Inflammatory macrophage treated with lipopolysaccharide for 4 hours (primary cell): ENCODE measurements at places on chromosomes 5 and 9.
A peak's percentile ranks its signal among the peaks of the same experiment; 100 is the strongest.

DNA sequence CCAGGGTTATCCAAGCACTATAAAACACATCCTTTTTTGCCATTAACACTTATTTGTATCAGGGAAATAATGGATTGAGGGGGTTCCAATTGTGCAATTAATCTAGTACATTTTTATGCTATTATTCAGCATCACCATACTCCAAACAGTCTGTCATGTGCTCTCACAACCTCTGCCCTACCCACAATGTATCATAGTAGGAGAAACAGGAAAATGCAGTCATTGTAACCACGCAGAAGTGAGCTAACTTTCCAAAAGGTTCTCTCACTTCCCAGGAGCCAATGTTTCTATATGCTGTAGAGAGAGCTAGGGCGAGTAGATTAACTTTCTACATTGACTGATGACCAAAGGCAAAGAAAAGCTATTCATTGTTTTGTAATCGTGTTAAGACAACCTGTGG, 29.8 kb downstream of the DAB2 start:
- peak; percentile 94 for DNase-seq

DNA sequence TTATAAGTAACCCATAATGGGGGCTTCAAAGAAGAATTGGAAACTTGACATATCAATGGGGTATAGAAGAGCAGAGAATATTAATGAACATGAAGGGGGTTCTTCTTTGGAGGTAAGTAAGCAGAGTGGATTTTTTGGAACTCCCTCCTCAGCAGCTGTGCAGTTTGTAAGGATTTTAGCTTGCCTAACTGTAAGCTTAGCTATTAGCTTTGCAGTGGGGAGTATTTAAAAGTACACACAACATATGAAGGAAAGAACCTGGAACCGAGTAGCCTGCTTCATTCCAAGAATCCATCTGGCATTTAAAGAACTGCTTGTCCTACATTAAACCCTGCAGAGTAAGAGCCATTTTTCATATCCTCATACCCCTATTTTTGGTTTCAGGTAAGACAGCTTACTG, 2.2 kb upstream of the PBX3 start:
- DNase-seq: no peak

DNA sequence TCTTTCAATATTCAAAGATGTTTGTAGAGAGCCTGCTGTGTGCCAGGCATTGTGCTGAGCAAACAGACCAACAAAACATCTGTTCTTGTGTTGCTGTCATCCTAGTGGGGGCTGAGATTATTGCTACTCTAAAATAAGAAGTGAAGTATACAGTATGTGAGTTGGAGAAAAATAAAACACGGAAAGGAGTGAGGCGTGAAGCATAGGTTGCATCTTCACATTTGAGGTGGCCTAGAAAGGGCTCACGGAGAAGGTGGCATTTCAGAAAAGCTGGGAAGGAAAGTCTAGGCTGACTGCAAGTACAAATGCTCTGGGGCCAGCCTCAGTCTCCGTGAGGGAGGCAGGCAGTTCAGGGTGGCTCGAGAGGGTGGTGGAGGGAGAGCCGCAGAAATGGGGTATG, 80.3 kb downstream of the CSNK1A1 start:
- no peak for DNase-seq

GRCh38 chr5:52466113-52466512, 321.6 kb upstream of the ITGA1 start:
- no peak for DNase-seq

- DNase-seq: no peak
Observed at GRCh38 chr5:143471041-143471509, 67.6 kb upstream of the NR3C1 start.

DNA sequence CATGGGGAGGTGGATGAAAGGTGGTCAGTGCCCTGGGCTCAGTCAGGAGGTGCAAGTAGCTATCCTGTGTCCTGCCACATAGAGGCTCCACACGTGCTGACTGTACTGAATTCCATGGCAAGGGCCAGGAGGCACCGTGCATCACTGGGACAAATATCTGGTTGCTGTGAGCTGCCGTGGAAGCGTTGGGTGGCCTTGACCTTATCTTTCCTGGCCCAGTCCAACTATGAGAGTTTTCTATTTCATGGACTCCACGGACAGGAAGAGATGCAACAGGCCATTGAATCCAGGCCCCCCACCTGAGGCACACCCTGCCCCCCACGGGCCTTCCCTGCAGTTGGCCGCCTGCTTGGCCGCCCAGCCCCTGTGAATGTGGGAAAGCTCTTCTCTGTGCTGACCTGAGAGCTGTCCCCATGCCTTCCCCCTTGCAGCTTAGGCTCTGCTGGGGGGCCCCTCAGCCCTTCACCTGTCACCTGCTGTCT, 1.7 kb downstream of the GRHPR start:
- no peak for DNase-seq

- peak; percentile 38 for DNase-seq
Observed at GRCh38 chr9:98074115-98074990, 17.8 kb downstream of the NANS start.

DNA sequence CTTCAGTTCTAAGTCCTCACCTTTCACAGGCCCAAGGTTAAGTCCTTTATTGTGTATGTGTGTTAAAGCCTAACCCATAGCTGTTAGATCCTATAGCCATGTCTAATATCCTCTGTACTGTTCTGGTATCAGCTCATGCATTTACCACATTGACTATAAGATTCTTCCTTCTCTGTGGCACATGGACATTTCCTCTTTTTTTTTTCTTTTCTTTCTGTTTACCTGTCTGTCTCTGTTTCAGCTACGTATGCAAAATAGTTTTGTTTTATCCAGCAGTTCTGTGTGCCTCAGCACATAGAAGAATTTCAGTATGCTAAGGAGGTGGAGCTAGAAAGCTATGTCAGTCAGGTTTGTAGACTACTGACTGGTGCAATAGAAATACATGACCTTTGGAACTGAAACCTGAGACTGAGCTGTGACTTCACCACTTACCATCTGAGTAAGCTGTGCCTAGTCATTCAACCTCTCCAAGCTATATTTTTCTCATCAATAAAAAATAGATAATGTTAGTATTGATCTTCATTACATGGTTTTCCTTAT, 155.6 kb upstream of the VLDLR start:
- no peak for DNase-seq

GRCh38 chr5:5156471-5157082, 16.4 kb downstream of the ADAMTS16 start:
- DNase-seq: no peak

DNA sequence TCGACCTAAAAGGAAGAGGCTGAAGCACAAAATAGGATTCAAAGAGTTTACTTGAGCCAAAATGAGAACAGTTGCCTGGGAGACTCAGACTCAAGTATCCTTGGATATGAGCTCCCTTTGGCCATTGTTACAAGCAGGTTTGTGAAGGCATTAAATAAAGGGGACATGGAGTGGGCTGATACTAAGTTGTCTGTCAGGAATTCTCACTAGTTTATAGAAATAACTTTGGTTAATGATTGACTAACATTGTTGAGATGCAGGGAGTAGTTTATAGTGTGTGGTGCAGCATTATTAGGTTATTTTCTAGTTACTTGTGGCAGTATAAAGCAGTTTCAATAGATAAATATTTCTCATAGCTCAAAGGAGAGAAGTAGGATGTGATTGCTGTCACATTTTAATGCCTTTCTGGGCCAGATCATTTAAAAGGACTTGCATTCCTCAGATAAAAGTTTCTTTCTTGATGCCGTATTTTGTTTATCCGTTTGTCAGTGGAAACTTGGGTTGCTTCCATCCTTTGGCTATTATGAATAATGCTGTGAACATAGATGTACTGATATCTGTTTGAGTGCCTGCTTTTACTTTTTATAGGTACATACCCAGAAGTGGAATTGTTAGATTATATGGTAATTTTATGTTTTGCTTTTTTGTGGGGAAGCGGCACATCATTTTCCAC, 9.1 kb downstream of the AP3S1 start:
- DNase-seq: no peak

GRCh38 chr9:26228273-26228672, 550.0 kb upstream of the TUSC1 start:
- no peak for DNase-seq

- peak; percentile 85 for DNase-seq
Observed at GRCh38 chr9:113579283-113580040, 115.9 kb downstream of the RGS3 start.

GRCh38 chr5:16025681-16026080, 153.9 kb downstream of the MARCHF11 start:
- no peak for DNase-seq

DNA sequence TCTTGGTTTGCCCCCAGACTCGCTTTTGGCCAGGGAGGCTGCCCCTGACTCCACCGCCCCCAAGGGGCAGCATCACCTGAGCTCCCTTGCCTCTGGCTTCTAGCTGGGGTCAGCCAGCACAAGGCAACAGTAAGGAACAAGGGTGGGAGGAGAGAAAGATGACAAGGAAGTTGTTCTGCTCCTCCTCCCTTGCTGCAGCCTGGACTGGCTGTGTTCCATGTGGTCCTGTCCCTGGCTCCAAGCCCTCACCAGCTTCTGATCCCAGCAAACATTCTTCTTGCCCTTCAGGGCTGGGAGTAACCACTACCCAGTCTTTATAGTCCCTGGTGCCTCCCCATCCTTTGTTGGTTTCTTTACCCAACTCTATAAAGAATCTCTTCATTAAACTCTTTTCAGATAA, 100.3 kb upstream of the SPIN1 start:
- no peak for DNase-seq

GRCh38 chr5:115855959-115856358, 14.2 kb downstream of the AP3S1 start:
- DNase-seq: peak; percentile 72

GRCh38 chr9:75505654-75506053, 384.8 kb upstream of the PCSK5 start:
- DNase-seq: peak; percentile 63

- DNase-seq: no peak
Observed at GRCh38 chr5:35799753-35800152, 56.9 kb upstream of the IL7R start.

- DNase-seq: no peak
Observed at GRCh38 chr9:114190563-114190905, 35.2 kb downstream of the COL27A1 start.

GRCh38 chr9:107945493-107945892, 455.9 kb upstream of the KLF4 start:
- DNase-seq: no peak

DNA sequence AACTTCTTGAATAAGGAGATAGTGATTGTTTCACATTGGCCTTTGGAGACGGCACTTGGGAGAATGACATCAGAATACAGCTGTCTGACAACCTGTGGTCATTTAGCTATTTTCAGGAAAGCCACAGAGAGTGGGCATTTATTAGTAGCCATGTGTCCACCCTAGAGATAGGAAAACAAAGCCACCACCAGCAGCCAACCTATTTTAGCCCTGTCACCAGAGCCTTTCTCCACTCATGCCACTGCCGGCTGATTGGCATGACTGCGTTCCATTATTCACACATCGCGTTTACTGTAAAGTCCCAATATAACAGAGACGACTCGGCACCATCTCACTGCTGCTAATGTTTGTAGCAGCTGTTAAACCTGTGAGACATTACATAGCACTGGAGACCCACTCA, 330.1 kb downstream of the NDUFS4 start:
- DNase-seq: no peak

GRCh38 chr9:134930398-134930797, 12.7 kb upstream of the FCN1 start:
- DNase-seq: no peak

DNA sequence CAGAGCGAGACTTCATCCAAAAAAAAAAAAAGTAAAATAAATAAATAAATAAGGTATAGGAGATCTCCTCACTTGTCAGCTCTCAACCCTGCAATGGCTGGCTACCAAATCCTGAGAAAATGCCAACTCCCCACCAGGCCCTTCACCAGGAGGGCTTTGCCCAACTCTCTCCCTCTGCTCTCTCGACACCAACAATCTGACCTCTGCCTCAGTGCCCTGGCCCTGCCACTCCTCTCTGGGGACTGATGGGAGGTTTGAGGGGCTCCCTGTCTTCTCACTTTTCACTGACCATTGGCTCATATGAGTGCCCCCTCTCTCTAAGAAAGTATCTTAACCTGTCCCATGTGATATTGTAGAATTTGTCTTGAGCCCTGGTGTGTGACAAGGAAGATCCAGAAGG, 52.6 kb upstream of the SH3PXD2B start:
- DNase-seq: no peak

GRCh38 chr5:171667341-171668096, 118.1 kb upstream of the SMIM23 start:
- DNase-seq: no peak

GRCh38 chr5:69414885-69415583, at the start of gene MARVELD2:
TSS of gene MARVELD2 (plus strand) at chr5:69415116. CDS start at chr5:69419386, 4,270 bp downstream.
- peak; percentile 60 for DNase-seq

GRCh38 chr5:175464942-175465233, 13.5 kb upstream of the SFXN1 start:
- DNase-seq: no peak

DNA sequence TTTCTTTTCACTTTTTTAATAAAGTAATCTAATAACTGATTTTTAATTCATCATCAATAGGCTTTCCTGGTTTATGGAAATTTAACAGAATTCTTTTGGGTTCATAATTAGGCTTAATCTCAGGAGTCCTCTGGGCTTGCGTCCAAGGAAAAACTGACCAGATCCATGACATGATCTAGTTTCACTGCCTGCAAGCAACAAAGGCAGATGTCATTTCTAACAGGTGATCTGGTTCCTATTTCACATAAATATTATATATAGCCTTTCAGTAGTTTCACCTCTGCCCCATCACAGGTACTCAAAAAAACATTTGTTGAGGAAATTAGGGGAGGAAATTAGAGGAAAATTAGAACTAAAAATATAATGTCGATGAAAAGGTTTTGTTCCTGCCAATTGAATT, 126.4 kb downstream of the FBXL17 start:
- DNase-seq: no peak

DNA sequence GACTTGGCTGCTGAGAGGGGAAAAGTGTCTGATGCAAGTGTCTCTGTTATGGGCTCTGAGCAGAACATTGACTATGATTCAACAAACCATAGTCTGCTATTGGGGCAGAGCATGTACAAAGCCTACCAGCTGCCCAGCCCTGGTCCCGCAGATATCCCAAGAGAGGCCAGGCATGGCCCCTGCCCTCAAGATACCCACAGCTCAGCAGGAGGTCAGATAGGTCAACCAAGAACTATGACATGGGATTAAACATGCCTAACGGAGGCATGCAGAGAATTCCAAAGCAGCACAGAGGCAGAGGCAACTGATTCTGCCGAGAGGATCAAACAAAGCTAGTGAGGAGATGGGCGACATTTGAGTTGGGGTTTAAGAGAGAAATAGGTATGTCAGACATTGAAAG, 39.9 kb upstream of the CPLX2 start:
- no peak for DNase-seq

DNA sequence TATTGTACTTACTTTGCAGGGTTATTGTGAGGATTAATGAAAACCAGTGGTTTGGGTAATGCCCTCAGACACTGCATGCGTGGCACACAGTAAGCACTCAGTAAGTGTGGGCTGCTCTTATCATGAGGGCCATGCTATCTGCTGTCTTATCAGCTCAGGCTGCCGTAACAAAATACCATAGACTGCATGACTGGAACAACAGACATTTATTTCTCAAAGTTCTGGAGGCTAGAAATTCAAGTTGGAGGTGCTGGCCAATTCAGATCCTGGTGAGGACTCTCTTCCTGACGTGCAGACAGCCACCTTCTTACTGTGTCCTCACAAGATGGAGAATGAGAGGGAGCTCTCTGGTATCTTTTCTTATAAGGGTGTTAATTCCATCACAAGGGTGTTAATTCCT, 23.9 kb upstream of the SH3PXD2B start:
- DNase-seq: no peak
